ENCODE measurements at places on chromosomes 5 and 9. TPM values are rescaled to one million over a fixed set of nuclear protein-coding genes. Genes with fewer than 3 reads are reported as not detected.

The UNC13B gene
- total RNA-seq, result 38.3 TPM

The GPR151 gene
- not detected for total RNA-seq

The TMEM252 gene
- total RNA-seq, result not detected

The CDC20B gene
- not detected for total RNA-seq

The GTF2H2 gene
- total RNA-seq, result 13.1 TPM

The SLCO6A1 gene
- total RNA-seq, result not detected

The CDH9 gene
- total RNA-seq, result not detected

The SEMA6A gene
- total RNA-seq, result 0.26 TPM

The ACSL6 gene
- total RNA-seq, result 0.26 TPM

DNA sequence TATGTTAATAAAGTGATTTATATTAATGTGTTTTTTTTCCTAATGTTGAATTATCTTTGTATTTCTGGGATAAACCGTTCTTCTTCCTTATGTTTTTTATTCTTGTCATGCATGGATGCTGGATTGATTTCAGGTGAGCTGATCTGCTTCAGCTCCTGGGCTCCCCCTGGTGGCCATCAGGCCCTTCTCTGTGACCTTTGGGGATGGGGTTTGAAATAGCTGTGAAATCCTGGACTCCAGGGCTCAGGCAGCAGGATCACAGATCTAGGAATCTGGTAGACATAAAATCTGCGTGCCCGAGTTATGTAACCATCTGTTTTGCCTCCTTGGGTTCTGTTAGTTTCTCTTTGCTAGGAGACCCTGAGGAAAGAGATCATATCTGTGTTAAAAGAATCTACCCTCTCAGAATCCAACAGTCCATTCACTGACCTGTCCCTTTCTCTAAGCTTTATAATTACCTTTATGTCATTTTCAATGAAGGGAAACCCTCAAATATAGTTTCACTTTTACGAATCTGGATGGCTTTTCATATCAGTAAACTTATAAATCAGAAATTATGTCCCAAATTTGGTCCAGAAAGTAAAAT lies 12.2 kb upstream of the OR13J1 start:
- DNase-seq, result peak; percentile 80
- no peaks in the 10 kb centered on the region for H3K36me3 ChIP-seq
- no peak overlapping the region for H3K27ac ChIP-seq
- H3K4me1 ChIP-seq, result no peaks in the 10 kb centered on the region
- H3K27me3 ChIP-seq, result no peaks in the 10 kb centered on the region
- no peak overlapping the region for H3K4me3 ChIP-seq

DNA sequence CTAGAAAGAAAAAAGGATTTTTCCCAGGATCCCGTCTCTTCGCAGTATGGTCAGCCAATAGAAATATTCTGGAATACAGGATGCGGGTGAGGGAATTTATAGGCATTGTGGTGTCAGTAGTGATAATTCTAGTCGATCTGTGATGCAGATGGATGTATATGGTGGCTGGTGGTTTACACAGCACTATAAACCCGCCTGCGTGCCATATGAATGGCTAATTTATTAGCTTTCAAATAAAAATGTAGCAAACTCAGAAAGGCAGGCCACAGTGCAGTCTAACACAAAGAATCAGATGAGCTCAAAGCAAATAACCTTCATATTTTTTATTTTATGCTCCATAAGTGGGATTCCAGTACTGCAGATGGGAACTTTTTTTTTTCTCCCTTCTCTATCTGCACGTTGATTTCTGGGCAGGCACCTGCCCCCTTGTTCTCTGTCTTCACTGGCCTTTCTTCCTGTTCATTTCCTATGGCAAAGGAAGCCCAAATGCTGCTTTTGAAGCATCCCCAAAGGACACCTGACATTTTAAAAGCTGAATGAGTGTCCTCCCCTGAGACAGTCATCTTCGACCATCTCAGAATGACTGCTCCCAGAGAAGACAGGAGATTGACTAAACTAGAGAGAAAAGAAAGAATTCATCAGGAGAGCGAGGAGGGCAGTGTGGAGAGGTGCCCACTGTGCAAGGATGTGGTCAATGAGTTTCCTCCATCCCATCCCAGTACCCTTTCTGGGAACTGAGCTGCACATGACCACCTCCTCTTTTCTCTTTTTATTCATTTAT lies 52.1 kb downstream of the SEMA6A start:
- H3K4me3 ChIP-seq, result no peak overlapping the region
- no peaks in the 10 kb centered on the region for H3K27me3 ChIP-seq
- DNase-seq, result no peak
- H3K27ac ChIP-seq, result no peak overlapping the region
- H3K4me1 ChIP-seq, result no peaks in the 10 kb centered on the region

DNA sequence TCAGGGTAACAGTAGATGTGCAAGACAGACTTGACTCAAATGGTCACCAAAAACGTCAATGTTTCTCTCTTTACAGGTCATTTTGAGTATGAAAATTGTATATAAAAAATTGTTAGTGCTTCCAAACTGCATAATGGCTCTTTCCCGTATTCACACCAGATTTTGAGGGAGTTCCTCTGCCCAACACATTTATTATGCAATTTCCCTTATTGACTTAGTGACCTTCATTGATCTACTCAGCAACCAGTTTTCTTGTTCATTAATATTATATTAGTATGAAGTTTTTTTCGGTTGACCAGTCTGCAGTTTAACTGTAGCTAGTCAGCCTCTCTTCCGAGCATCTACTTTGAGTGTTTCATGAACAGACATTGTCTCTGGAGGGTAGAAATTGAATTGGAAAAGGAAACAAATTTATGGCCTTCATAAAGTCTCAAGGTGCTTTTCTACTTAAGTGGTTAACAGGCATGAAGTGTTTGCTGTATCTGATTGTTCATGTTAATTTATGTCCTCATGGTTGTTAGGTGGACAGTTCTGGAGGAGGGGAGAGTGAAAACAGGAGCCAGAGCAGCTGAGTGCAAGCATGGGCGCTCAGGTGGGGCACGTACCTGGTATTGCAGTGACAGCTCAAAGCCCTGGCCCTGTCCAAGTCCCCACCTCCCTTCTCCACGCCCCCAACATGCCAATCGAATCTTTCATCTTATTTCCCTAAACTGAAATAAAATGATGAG lies 240.2 kb downstream of the RFK start:
- H3K4me3 ChIP-seq, result no peak overlapping the region
- H3K36me3 ChIP-seq, result no peaks in the 10 kb centered on the region
- H3K4me1 ChIP-seq, result no peaks in the 10 kb centered on the region
- H3K27me3 ChIP-seq, result no peaks in the 10 kb centered on the region

DNA sequence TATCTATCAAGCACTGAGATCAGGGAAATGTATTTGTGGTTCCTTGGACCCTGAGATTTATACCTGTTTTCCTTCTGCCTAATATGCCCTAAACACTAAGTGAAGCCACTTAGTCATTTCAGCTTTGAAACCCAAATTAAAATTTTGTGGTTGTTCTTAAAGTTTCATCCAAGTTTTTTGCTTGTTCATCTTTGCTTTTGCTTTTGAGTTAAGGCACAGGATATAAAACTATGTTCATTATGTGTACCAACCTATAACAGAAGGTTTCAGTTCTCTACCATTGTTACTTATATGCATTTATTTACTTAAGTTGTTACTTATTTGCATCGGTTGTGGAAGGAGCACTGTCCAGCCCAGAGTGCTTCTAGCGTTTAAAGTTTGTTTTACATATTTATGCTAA lies 382.3 kb downstream of the PTPRD start:
- H3K27me3 ChIP-seq, result no peaks in the 10 kb centered on the region
- H3K27ac ChIP-seq, result no peak overlapping the region
- no peak for DNase-seq
- H3K36me3 ChIP-seq, result no peaks in the 10 kb centered on the region

- no peak overlapping the region for H3K4me3 ChIP-seq
- no peak for DNase-seq
- no peaks in the 10 kb centered on the region for H3K27me3 ChIP-seq
- no peaks in the 10 kb centered on the region for H3K4me1 ChIP-seq
- no peaks in the 10 kb centered on the region for H3K36me3 ChIP-seq
Observed at GRCh38 chr5:1178529-1179382, 22.6 kb upstream of the SLC6A19 start.

DNA sequence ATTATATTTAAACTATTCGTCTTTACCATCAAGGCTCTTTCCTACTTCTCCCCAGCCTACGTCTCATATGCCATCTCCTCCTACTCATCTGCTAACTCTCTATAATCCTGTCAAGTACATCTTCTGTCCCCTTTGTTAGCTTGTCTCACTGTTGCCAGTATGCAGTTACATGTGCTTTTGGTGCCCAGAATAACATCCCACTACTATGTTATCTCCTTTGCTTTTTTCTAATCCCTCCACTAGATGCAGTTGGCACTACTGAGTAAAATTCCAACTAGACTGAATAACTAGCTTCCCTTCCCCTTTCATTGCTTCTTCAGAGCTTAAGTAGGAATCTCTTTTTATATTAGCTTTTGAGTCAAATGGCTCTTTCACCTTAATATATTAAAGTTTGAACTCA lies 3.0 kb upstream of the ARRDC3 start:
- H3K27ac ChIP-seq, result no peak overlapping the region
- H3K27me3 ChIP-seq, result no peaks in the 10 kb centered on the region
- peaks cover 4% of the 10 kb centered on the region for H3K4me1 ChIP-seq
- DNase-seq, result no peak
- no peak overlapping the region for H3K4me3 ChIP-seq
- no peaks in the 10 kb centered on the region for H3K36me3 ChIP-seq

GRCh38 chr5:81420039-81420667 lies 26.2 kb upstream of the ACOT12 start:
- DNase-seq, result peak; percentile 89
- no peaks in the 10 kb centered on the region for H3K27me3 ChIP-seq
- no peak overlapping the region for H3K4me3 ChIP-seq
- H3K36me3 ChIP-seq, result no peaks in the 10 kb centered on the region
- H3K27ac ChIP-seq, result peak overlapping the region; percentile 75
- H3K4me1 ChIP-seq, result peaks cover 24% of the 10 kb centered on the region

GRCh38 chr5:132820162-132820754 lies 7.2 kb downstream of the SOWAHA start:
- H3K36me3 ChIP-seq, result no peaks in the 10 kb centered on the region
- peak; percentile 94 for DNase-seq
- no peak overlapping the region for H3K4me3 ChIP-seq
- no peak overlapping the region for H3K27ac ChIP-seq

DNA sequence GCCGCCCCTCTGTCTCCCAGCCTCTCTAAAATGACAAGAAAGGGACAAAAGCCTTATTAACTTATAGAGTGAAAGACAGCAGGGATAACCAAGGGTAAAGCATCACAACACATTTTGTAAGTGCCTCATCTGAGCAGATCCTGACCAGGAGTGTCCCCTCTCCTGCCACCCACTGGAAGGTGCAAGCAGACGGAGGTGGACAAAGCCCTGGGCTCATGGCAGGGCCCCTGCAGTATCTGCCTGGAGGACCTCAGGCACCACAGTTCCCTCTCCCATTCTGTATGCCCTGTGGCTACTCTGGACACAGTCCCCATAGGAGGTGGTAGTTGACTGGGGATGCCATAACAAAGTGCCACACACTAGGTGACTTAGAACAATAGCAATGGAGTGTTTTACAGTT lies 319.8 kb downstream of the GADD45G start:
- no peak overlapping the region for H3K27ac ChIP-seq
- peaks cover 3% of the 10 kb centered on the region for H3K27me3 ChIP-seq
- H3K4me3 ChIP-seq, result no peak overlapping the region

GRCh38 chr5:67817652-67818051 lies 397.9 kb upstream of the PIK3R1 start:
- H3K4me3 ChIP-seq, result no peak overlapping the region
- H3K36me3 ChIP-seq, result no peaks in the 10 kb centered on the region
- no peaks in the 10 kb centered on the region for H3K4me1 ChIP-seq
- H3K27me3 ChIP-seq, result no peaks in the 10 kb centered on the region
- no peak overlapping the region for H3K27ac ChIP-seq

DNA sequence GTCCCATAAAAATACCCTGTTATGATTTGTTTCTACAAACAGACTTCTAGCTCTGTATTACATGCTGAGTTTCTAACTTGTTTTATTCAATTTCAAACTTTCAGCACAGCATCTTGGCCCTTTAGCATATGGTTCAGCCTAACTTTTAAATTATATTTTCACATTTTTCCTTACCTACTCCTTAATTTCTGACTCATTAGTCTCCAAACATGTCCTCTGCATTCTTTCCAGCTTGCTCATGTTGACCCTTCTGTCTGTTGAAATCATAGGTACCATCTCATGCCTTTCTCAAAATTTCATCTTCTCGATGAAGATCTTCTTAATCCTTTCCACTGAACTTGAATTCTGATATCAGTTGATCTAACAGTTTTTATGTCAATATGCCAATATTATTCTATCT lies 200.9 kb upstream of the RIOK2 start:
- DNase-seq, result peak; percentile 23
- no peaks in the 10 kb centered on the region for H3K27me3 ChIP-seq
- no peak overlapping the region for H3K4me3 ChIP-seq
- H3K36me3 ChIP-seq, result no peaks in the 10 kb centered on the region
- no peaks in the 10 kb centered on the region for H3K4me1 ChIP-seq

DNA sequence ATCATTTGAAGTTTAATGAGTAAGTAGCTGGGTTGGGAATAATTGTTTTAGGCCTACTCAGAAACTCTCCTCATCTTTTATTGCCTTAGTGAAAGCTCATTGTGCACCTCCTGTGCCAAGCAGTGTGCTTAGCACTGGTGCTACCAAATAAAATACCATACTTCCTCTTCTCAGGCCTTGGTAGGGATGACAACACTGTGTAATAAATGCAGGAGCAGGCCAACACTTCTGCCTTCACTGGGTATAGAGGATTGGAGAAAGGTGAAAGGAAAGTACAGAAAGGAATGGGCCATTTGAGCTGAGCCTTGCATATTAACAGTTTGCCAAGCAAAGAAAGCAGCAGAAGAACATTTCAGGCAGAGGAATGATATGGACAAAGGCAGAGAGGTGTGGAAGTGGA lies 285.7 kb downstream of the NR3C1 start:
- H3K4me1 ChIP-seq, result no peaks in the 10 kb centered on the region
- no peak for DNase-seq
- H3K4me3 ChIP-seq, result no peak overlapping the region
- H3K27ac ChIP-seq, result no peak overlapping the region
- H3K27me3 ChIP-seq, result no peaks in the 10 kb centered on the region

DNA sequence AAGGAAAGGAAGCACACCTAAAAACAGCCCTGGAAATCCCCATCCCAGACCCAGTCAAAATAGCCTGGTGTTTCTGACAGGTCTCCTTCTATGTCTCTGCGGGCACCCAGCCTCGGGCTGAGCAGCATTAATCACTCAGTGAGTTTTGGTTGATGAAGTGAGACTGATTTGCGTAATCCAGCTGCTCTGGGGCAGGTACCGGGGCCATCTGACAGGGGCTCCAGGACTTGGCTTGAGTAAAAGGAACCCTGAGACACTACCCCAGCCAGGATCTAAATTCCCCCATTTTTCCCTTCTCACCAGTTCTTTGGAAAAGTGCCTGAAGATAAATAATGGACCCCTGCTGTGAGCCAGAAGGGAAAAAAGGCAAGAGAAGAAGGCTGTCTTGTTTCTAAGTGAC lies 596 bp downstream of the SLC28A3 start:
- no peaks in the 10 kb centered on the region for H3K27me3 ChIP-seq
- DNase-seq, result peak; percentile 8
- no peak overlapping the region for H3K27ac ChIP-seq
- no peaks in the 10 kb centered on the region for H3K4me1 ChIP-seq

DNA sequence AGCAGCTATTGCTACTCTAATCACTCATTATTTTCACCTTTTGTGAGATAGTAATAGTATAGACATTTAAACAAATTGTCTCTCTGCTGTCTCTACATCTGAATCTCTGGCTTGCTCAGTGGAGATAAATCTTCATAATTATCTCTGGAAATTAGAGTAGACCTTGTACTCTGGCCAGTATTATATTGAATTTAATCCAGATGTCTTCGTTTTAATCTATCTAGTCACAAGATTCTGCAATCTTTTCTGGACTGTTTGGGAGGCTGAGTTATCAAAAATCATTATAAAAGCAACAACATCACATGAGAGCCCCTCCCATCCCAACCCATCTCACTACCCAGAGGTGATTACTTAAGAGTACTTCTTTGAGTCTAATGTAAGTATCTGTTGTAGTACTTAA lies 19.0 kb downstream of the ARHGAP26 start:
- no peak overlapping the region for H3K4me3 ChIP-seq
- H3K27ac ChIP-seq, result no peak overlapping the region
- DNase-seq, result no peak
- H3K27me3 ChIP-seq, result no peaks in the 10 kb centered on the region
- no peaks in the 10 kb centered on the region for H3K4me1 ChIP-seq
